Stimulated activated CD4-positive, alpha-beta T cell treated with anti-CD3 and anti-CD28 coated beads, Interleukin-2, amount 100 ng/mL, for 4 hours (primary cell): ENCODE measurements at places on chromosomes 4 and X.

- no peak for DNase-seq
Measured at GRCh38 chr4:80295336-80295735, 28.9 kb downstream of the FGF5 start.

DNA sequence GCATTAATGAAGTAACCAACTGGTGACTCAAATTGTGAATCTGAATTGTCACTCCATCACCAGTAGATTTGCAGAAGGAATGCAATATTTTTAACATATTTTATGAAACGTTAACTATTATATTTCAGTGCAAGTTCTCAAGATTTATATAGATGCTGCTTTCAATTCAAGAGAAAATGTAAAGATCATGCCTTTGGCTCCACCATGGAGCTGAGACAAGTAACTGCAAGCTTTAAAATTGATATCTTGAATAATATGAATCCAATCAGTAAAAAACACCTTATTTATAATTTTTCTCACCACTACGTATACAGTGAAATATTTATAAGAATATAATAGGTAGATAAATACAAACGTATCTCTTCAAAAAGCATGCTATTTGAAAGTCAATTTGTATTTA lies 27.8 kb upstream of the GALNTL6 start:
- no peak for DNase-seq

GRCh38 chrX:1902901-1903235 lies 288.0 kb downstream of the ASMT start:
- no peak for DNase-seq

DNA sequence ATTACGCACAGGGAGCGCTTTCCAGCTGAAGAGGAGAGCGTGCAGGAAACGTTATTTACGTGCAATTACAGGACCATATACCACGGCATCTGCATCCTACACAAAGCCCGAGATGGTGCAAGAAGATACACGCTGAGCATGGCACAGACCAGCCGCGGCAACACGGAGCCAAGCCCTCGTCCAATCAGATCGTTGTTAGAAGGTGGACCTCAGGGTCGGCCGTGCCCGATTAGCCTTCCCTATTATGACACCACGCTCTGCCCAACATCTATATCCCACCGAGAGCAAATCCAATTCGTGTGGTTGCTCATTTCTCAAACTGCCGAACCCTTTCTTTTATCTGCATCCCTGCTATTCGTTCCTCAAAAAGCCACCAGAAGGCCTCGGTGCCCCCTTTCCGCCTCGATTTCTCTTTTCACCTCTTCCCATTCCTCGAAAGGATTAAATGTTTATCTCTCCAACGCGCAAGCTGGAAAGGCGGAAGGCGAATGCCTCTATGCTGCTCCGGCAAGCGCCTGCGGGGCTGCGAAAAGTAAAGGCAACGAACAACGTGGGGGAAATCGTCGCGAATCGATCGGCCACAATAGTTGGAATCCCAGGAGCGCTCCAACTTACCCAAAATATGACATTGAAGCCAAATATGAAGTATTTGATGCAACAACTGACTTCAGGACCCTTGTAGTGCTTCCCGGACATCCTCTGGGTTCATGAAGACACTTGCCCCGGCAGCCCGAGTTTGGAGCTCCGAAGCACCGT lies 702 bp downstream of the TSPAN5 start:
- DNase-seq = peak; percentile 14

DNA sequence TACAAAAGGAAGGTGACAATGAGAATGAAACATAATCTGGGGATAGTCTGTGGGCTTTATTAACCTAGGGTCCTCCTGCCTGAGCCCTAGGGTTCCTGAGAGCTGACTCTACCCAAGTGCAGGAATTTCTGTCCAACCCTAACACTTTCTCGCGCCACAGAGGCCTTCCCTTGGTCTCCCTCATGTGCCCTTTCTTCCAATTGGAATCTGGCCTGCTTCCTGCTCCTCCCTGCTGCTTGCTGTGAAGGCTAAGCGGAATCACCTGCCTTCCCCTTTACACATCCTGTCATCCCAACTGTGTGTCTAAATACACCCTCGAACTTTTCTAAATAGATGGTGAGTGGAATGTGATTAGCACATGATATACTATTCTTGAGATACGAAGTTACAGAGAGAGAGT lies 5.9 kb downstream of the MAGEA11 start:
- DNase-seq = no peak

DNA sequence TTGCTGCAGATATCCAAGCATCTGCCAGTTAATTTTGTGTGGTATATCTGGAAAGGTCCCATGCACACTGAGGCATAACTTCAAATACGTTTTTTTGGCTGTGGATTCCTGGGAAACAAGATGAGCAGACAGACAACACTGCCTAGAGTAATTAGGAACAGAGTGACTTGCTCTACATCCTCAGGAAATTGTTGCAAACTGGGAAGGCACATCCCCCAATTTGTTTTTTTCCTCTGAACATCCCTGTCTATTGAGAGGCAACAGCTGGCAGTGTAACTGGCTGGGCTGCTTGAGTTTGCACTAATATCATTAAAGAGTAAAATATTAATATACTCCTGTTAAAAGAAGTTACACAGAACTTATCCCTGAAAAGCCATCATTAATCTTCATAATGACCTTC lies 207.7 kb upstream of the SLIT2 start:
- DNase-seq = no peak

DNA sequence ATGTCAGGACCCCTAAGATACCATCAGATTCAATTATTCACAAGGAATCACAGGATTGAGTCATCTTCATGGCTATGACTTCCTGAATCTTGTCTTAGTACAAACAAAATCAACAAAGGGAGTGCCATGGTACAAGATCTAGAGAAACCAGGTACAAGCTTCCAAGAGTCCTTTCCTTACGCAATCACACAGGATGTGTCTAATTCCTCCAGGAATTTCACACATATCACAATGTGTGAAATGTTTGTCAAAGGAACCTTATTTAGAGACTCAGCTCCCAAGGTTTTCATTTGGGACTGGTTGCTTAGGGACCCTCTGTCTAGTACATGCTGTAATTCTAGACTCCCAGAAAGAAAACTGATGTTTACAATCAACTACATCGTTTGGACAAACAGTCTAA lies 83.0 kb downstream of the MAB21L2 start:
- no peak for DNase-seq

DNA sequence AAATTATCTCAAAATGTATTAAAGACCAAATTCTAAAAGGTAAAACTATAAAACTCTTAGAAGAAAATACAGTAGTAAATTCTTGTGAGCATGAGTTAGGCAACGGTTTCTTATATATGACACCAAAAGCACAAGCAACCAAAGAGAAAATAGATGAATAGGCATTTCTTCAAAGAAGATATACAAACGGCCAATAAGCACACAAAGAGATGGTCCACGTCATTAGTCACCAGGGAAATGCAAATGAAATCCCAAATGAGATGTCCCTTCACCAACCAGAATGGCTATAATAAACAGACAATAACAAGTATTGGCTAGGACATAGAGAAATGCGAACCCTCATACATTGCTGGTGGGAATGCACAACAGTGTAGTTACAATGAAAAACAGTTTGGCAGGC lies 44.6 kb downstream of the RAB33A start:
- no peak for DNase-seq

DNA sequence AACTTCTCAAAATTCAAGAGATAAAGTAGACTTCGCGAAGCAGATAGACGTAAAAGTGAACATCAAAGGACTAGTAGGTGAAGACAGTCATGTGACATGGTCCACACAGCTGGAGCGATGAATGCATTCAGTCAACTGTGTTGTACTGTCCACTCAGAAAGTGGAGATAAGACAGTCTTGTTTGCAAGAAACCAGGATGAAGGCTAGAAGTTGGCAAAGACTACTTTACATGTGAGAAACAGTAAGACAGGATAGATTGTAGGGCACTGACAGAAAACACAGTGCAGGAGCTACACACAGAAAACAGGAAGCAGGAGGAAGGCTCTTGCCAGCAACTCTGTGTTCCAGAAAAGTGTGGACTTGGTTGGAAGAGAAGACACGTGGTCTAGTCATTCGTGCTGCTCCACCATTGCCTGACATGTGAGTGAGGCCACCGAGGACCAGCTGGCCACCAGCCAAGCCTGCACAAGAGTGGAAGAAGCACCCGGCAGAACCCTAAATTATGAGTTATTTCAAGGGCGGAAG lies 78.9 kb downstream of the FAT1 start:
- DNase-seq = no peak

GRCh38 chr4:89177807-89178206 lies 66.5 kb downstream of the TIGD2 start:
- DNase-seq = no peak

- DNase-seq = no peak
Measured at GRCh38 chrX:125205133-125205917, 114.3 kb upstream of the TEX13C start.

DNA sequence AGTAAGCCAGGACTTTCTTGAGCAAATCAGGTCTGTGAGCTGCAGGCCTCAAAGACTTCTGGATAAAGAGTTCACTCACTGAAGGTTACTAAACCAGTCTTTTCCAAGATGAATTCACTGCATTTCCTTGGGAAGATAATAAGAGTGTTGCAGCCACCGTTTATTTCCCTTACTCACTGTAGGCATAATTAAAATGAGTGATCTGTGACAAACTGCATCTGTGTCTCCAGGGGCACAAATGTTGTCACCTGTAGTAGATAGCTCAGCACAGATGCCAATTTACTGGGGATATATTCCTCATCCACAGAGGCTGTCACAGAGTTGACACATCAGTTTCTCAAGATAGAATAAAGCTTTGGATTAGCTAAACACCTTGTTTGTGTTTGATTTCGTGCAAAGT lies 580.2 kb downstream of the SPRY1 start:
- no peak for DNase-seq

- DNase-seq = no peak
Measured at GRCh38 chr4:100984901-100985300, 362.4 kb downstream of the PPP3CA start.

GRCh38 chrX:136028383-136028984 lies 43.2 kb downstream of the SLC9A6 start:
- no peak for DNase-seq

GRCh38 chr4:7646384-7647061 lies 211.8 kb upstream of the PSAPL1 start:
- DNase-seq = no peak

GRCh38 chrX:123779908-123780396 lies 47.1 kb upstream of the THOC2 start:
- no peak for DNase-seq

DNA sequence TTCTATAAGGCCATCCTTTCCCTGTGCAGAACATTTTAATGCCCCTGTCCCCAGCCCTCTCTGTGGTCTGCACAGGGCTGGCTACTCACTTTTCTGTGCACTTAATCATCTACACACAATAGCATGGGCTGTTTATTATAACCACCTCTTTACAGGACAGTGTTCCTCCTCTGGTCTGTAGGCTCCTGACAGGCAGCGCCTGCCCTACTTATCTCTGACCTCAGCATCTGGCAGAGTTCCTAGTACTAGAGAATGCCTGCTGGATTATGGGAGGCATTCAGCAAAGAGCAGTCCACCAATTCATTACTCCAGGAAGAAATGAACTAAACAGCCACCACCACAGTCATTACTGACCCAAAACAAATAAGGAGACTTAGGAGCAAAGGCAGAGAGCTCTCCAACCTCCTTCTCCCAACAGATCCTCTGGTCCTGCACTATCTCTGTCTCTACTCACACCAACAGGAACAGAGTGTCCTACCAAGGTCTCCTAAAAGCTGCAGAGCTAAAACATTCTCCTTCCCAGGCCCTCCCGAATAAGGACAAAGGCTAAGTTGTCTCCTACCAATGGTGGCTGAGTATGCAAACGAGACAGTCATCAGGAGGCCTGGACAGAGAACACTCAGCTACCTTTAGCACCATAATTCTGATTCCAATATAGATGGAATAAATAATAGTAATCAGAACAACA lies 279.2 kb downstream of the QDPR start:
- no peak for DNase-seq
